Heart left ventricle (tissue), 16 donors: ENCODE measurements at places on chromosomes 11 and 22. TPM values are rescaled to one million over a fixed set of nuclear protein-coding genes. Genes with fewer than 3 reads are reported as not detected.

MLC1 gene
- total RNA-seq: not detected

SMC1B gene
- total RNA-seq: not detected

RCN1 gene
- total RNA-seq: 28.4 TPM

DBX1 gene
- not detected for total RNA-seq

GLYATL2 gene
- not detected for total RNA-seq

RDX gene
- 126 TPM for total RNA-seq

CSNK2A3 gene
- 1.3 TPM for total RNA-seq

LARGE2 gene
- total RNA-seq: not detected

DEFB131B gene
- not detected for total RNA-seq
